ENCODE measurements at places on chromosomes 7 and 10.

- no peak for DNase-seq
Observed at GRCh38 chr7:47394216-47394615, 187.7 kb downstream of the TNS3 start.

DNA sequence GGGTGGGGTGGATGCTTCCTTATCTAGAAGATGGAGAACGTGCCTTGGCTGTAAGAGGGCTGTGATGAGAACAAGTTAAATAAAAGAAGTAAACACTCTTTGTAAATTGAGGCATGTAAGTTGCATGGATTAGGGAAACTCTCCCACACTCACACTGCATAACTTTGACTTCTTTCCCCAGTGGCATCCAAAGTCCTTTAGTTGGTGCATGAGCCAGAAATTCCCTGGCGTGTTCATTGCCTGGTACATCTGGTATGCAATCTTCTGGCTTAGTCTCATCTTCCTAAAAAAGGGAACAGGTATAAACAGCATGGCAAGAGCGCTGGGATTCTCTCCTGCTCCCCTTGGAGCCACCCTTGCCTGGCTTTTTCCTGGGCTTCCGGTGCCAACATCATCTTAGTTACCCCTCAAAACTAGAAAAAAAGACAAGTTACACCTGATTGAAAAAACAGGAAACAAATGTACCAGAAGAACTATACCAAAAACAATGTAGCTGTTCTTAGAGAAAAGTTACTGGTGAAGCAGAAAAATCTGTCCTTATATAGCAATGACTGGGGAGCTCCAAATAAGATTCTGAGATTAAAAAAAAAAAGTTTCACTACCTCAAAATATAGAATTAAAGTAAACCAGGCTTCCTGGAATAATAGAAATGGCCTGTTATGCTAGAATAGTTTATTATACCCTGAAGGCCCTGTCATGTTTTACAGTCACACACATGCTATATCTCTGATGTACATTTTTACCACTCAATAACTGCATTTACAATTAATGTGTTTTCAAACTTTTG, 9.9 kb downstream of the RP9 start:
- DNase-seq: no peak

- peak; percentile 30 for DNase-seq
Observed at GRCh38 chr10:31318382-31318853, 598 bp upstream of the ZEB1 start.

- DNase-seq: no peak
Observed at GRCh38 chr10:11505639-11506038, 105.8 kb downstream of the USP6NL start.

- DNase-seq: peak; percentile 71
Observed at GRCh38 chr7:1569833-1570632, at the start of gene PSMG3. PSMG3 (minus strand) TSS chr7:1570032; CDS start chr7:1569339, 693 bp downstream.

DNA sequence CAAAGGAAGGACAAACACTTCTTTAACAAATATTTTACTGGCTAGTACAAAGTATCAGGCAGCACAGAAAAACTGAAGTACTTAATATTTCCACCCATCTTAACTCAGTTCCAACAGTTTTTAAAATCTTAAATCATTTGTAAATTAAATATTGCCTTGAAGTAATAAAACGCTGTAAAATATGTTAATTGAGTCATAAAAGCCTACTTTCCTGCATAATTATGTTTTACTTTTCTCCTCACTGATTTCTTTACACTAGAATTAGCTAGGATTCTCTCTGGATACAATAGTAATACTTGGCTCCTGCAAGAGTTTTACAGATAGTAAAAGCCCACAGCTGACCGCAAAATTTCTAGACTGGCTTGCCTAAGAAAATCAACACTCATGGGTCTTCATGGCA, 74.9 kb downstream of the SFMBT2 start:
- no peak for DNase-seq

DNA sequence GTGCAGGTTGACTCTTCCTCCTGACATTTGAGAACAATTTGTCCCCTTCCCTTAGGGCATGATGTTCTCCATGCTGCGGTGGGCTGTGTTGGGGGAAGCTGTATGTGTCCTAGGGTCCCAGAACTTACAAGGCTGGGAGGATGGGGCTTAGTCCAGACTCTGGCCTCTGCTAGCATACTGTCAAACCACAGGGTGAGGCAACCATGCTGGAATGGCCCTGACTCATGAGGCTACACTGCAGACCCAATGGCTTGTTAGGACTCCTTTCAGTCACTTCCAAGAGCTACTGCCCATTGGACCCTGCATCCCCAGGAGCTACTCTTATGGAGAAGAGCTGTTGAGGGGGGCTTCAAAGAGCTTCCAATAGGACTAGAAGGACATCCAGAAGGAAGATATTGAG, 20.1 kb upstream of the FAM170B start:
- DNase-seq: no peak

- DNase-seq: no peak
Observed at GRCh38 chr10:69336952-69337295, 58.6 kb downstream of the HK1 start.

DNA sequence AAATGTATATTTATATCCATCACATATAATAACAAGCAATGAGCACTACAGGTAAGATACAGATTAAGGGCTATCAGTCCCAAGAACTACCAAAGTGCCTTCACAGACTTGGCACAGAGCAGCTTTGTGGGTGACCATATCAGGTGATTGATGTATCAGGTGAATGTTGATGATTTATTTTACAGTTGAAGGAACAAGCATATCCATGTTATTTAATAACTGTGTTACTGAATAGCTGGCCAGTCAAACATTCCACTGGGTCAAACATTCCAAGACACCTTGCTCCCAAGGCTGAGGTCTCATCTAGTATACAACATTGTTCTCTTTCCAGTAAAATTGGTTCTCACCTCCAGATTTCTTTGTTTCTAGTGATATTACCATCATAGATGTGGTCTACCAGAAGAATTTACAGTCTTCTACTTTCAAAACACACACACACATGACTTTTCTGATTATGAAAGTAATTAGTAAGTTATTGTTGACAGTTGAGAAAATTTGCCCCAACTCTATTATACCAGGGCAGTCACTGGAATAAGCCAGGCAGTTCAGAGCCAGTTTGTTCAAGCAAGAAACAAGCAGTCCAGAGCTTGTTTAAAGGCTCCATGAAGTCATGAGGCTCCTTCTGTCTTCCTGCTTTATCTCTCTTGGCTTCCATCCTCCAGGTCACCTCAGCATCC, 68.2 kb downstream of the ELAPOR2 start:
- no peak for DNase-seq

DNA sequence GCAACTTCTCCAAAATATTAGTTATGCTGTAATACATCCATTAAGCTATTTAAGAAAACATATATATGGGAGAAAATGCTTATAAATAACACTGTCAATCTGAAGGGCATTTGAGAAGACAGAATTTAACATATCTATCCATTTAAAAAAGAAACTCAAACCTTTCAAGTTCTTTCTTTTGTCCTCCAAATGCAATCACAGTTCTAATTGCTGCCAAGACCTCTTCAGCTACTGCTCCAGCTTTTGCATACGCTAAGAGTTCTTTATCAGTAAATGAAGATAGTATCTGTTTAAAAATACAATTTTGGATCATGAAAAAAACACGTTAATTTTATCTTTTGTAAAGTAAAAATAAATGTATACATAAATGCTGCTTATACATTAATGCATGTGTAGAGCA, 39.6 kb downstream of the ABCB1 start:
- DNase-seq: no peak

DNA sequence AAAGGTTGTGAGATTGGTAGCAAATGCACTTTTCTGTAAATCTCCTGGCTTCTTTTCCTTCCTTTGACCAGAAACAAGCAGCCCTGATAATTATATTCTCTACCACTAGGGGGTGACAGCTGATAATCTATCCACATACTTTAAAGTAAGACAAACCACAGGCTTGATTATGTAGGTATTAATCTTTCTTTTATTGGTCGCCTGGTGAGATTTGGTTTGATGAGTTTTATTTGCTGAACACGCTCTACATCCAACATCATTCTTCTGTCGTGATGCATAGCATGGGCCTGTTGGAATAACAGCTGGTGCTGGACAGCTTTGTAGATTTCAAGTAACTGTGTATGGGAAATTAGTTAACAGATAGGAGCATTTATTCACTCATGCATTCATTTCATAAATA, 63.5 kb downstream of the ZNF365 start:
- DNase-seq: no peak

GRCh38 chr10:22932626-22933370, 4.9 kb downstream of the ARMC3 start:
- no peak for DNase-seq

- DNase-seq: no peak
Observed at GRCh38 chr10:125005312-125006187, 63.6 kb downstream of the ZRANB1 start.

DNA sequence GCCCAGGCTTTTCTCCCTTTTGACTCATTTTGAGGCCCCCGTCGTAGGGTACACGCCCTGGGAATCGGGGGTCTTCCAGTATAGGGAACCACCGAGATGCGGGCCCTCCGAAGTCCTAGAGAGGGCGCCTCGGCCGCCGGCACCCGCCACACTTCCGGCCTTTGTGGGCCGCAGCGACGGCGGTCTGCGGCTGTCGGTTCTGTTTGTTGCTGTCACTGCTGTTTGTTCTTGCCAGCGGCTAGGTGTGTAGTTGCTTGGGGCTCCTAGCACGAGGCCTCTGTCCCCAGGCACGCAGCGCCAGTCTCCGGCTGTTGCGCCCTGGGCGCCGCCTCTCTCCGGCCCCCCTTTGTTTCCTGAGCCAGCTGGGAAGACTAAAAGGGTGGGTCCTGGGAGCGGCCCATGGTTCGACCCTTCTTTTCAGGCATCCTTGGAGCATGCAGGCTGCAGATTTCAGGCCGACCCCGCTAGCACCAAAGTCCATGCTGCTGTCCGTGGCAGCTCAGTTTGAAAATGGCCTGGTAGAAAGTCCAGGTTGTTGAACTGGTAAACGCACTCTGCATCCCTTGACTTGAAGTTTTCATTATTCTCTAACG, 17.8 kb upstream of the ZKSCAN1 start:
- DNase-seq: peak; percentile 45
